Lung (tissue), 17 donors: ENCODE measurements at places on chromosomes 3 and 15.

DNA sequence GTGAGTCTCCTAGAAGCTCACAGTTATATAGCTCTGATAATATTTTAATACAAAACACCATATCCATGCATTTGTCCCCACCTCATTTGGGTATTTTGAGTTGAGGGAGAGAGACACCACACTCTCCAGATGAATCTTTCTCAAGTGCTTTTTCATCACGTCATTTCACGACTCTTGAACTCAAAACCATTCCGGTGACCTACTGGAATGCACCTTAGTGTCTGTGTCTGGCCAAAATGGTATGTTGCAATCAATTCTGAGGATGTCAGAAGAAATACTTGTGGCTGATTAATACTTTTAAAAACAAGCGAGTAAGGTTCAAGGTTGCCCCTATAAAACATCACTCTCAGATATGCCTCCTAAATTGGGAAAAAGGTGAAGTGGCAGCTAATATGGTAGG, 352.6 kb upstream of the ICE2 start:
- no peak for DNase-seq

DNA sequence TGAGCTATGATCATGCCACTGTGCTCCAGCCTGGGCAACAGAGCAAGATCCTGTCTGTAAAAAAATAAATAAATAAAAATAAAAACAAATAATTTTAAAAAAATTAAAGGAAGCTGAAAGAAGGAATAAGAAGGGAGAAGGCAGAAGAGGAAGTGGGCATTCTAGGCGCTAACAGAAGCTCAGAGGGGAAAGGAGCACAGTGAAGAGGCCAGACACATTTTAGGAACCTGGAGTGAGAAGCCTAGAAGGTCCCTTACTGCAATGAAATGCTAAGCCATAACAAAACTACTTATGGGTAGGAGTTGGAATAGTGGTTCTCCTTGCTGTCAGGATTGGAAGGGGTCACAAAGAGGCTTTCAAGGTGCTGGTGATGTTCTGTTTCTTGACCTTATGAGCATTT, 64.0 kb downstream of the ITGB5 start:
- no peak for DNase-seq

DNA sequence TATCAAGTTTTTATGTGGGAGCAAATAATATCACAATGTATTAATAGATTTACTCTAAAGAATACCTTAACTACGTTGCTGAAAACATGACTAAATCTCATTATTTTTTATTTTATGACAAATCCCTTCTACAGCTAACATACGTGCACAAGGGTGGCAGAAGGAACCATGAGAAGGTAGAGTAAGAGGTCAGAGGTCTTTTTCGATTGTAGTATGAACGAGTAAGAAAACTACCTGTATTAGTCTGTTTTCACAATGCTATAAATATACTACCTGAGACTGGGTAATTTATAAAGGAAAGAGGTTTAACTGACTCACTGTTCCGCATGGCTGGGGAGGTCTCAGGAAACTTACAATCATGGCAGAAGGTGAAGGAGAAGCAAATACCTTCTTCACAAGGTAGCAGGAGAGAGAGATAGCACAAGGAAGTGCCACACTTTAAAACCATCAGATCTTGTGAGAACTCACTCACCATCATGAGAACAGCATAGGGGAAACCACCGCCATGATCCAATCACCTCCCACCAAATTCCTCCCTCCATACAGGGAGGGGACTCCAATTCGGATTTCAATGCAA, 95.3 kb downstream of the SUCLG2 start:
- no peak for DNase-seq

- DNase-seq: no peak
Observed at GRCh38 chr15:28106294-28107110, 7.4 kb upstream of the OCA2 start.

DNA sequence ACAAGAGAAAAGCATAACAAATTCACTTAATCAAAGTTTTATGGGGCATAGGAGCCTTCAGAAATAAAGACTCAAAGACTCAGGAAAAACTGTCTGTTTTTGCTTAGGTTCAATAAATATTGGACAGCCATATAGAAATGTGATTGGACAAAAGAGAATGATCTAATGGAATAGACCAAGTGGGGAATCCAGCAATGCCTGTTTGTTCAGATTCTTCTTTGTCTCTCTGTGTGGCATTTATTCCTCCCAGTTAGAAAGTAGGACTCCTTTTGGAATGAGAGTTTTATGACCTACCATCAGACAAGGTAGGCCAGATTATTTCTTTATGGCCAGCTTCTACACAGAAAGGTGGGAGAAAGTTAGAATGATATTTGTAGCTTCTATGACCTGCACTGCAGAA, 1460.1 kb downstream of the OTOL1 start:
- DNase-seq: no peak
